ENCODE measurements at places on chromosomes 3 and 15. TPM values are rescaled to one million over a fixed set of nuclear protein-coding genes. Genes with fewer than 3 reads are reported as not detected.
A peak's percentile ranks its signal among the peaks of the same experiment; 100 is the strongest.

TEX9 gene
- total RNA-seq = 3.6 TPM

DNA sequence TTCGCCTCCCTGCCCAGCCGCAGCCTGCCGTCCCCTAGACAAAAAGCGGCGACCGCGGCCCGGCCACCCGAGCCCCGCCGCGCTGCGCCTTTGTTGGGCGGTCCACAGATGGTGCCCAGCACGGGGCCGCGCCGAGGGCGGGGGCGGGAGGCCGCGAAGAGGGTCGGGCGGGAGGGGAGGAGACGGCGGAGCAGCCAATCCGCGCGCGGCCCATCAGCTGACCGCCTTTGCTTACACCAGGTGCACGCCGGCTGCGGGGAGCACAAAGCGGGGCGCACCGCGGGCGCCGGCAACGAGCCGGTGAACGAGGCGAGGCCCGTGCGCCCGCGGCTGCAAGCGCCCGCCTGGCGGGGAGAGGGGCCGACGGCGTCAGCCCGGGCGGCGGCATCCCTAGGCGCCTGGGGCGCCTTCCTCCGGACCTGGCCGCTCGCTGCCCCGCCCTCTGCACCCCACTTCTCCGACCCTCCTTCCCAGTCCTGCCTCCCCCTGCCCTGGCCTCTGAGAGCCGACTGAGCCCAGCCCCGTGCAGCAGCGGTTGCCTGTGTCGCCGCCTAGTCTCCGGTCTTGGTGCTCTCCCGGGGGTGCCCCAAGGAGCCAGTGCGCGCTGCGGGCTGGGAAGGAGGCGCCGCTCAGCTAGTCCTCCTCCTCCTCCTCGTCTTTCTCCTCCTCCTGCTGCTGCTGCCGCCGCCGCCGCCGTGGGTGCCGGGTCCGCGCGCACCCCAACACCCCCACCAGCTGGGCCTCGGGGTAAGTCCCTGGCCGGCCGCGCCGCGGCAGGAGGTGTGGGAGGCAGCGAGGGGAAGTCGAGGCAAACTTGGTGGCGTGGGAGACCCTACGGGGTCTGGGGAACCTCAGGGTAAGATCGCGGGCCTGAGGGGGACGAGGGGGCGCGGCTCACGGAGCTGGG is at the start of gene LRRN1:
TSS of gene LRRN1 (plus strand) at position 259 of the 907 bp plus-strand sequence. CDS start 45,211 bp downstream, outside the sequence.
- no peak for DNase-seq

GPR149 gene
- total RNA-seq = not detected

DNA sequence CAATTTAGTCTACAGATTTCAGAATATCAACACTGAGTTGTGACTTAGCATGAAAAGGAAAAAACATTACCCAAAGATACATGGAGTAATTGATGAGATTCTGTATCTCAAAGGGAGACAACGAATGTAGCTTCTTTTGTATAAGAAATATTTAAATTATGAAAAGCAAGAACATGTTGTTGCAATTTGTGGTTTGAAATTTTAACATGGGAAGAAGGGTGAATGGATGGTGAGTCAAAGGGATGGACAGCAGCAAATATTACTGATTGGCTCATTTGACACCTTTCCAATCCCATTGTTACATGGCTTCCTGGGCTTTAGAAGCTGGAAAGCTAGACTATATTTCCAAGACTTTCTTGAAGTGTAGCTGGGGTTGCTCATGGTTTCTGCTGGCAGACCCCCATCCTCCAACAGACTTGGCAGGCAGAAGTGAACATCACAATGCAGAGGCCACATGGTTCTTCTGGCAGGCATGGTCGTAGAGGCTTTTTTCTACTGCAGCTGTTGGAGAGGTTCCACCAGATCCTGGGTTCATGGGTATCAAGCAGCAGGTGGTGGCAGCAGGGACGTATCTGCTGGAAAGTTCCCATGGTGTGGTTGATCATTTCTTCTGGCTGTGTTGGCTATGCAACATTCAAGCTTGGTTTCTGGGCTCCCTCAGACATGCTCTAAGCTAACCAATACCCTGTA is 47.2 kb upstream of the KPNA4 start:
- DNase-seq = no peak

DNA sequence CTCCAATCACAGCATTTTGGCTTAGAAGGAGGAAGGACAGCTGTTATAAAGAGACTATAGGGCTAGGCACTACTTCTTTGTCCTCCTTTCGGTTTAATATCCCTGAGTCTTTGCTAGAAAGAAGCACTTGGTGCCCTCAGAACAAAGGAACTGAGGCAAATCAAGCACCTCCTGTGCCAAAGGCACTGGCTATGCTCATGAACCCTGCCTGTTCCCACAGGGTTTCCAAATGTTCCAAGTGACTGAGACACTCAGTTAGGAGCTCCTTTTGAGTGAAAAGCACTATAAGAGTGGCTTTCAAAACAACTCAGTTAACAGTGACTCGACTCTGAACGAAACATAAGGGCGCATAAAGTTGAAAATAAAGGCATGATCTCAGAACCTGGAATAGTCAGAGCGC is 25.0 kb downstream of the TBC1D2B start:
- DNase-seq = no peak

- peak; percentile 48 for DNase-seq
Measured at GRCh38 chr3:15797642-15798303, at the start of gene ANKRD28. Gene ANKRD28, minus strand, starts transcription at chr3:15797979. Its CDS starts 1,458 bp downstream, at chr3:15796521.
